ENCODE measurements at places on chromosomes 7 and 10.

DNA sequence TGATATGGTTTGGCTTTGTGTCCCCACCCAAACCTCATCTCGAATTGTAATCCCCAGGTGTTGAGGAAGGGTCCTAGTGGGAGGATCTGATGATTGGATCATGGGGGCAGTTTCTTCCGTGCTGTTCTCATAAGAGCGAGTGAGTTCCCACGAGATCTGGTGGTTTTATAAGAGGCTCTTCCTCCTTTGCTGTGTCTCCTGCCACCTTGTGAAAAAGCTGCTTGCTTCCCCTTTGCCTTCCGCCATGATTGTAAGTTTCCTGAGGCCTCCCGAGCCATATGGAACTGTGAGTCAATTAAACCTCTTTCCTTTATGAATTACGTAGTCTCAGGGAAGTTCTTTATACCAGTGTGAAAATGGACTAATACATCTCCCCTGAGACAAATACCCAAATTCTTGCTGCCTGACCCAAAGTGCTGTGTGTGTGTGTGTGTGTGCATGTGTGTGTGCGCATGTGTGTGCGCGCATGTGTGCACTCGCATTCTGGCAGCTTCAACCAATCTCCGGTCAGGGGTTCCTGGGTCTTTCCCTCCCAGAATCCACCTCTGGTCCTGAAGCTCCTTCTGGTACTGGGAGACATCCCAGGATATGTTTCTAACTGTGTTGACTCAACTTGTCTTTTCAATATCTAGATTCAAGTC lies 98.1 kb upstream of the LRRC4 start:
- no peak for DNase-seq

DNA sequence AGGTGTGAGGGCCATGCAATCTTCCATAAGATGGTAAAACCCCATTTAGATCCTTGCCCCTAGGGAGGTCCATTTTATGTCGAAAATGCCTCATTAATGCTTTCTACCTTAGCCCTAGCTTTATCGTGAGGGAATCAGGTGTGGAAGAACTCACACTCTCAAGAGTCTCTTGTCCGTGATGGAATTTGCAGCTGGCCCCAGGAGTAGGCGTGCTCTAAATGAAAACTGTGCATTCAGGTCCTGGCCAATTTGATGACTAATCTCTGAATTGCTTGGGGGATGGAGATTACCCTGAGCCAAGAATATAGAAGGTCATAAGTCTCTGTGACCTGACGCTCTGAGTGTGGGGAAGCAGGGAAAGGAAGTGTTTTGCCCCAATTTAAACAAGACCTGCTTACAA lies 6.6 kb downstream of the C10orf90 start:
- no peak for DNase-seq

GRCh38 chr7:83672157-83672556 lies 23.2 kb upstream of the SEMA3E start:
- no peak for DNase-seq

DNA sequence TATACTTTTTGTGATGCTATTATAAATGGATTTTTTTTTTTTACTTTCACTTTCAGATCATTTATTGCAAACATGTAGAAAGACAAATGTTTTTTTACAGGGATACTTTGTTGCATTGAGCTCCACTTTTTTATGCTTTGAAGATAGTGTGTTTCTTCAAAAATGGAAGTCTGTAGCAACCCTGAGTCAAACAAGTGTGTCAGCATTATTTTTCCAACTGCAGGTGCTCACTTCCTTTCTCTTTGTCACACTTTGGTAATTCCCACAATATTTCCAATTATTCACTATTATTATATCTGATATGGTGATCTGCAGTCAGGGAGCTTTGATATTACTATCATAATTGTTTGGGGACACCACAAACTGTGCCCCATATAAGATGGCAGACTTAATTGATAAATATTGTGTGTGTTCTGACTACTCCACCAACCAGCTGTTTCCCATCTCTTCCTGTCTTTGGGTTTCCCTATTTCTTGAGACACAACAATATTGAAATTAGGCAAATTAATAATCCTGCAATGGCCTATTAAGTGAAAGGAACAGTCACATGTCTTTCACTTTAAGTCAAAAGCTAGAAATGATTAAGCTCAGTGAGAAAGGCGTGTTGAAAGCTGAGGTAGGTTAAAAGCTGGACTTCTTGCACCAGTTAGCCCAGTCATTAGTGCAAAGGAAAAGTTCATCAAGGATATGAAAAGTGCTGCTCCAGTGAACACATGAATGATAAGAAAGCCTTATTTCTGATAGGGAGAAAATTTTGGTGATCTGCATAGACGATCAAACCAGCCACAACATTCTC lies 231.3 kb upstream of the SH2B2 start:
- DNase-seq, result no peak

DNA sequence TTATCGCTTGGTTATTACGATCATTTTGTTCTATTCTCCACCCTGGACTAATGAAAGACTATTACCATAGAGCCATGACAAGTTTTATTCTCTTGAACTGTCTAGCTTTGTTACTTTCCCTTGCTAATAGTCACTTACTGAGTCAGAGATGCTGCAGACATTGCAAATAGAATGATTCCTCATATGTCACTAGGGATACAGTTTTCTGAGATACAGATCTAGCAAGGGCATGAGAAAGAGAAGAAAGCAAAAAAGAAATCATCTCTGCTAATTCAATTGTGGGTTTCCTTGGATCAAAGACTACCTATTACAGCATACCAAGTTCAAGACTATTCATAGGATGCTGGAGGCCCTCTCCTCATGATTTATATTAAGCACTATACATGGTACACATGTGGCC lies 204.3 kb downstream of the MBL2 start:
- no peak for DNase-seq

Data from activated CD8-positive, alpha-beta memory T cell treated with anti-CD3 and anti-CD28 coated beads for 24 hours (primary cell).